Activated naive CD4-positive, alpha-beta T cell treated with anti-CD3 and anti-CD28 coated beads, Interleukin-2, amount 50 U/mL, for 72 hours (primary cell): ENCODE measurements at places on chromosomes 12 and 14. TPM values are rescaled to one million over a fixed set of nuclear protein-coding genes. Genes with fewer than 3 reads are reported as not detected.
A peak's percentile ranks its signal among the peaks of the same experiment; 100 is the strongest.

The P3H3 gene
- 0.82 TPM for total RNA-seq

The GPR162 gene
- 0.46 TPM for total RNA-seq

DNA sequence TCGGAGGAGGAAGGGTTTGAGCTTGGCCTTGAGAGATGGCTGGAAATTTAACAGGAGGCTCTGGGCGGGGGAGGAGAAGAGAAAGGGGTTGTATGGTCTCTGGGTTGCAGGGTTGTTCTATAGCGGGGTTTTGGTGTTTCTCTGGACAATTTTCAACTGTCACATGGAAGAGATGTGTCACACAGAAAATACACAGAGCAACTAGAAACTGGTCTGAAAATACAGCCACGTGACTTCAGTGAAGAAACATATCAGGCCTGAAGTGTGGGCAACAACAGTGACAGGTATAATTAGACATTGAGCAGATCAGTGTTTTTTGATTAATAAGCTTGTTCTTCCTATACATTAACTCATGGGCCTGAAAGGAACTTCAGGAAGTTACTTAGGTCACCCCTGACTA lies 205.3 kb upstream of the HMGA2 start:
- no peak for DNase-seq

DNA sequence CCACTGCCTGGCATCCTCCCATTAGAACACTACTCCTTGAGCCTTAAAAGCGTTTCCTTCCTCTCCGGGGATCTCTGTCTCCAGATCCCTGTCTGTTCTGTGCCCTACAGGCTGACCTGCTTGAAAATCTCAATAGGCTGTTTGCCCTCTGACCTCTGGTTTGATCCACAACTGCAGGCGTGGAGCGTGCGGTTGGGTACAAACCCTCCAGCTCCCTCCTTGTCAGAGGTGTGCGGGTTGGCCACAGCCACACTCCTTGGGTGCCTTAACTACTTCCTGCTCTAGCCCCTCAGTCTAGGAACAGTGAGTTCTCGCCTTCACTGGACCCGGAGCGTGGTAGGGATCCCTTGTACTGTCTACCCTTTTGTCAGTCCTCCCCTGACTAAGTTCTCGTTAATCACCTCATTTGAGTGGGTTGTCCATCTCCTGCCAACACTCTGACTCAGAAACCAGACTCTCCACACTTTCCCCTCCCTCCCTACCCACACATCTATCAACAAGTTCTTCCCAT lies 33.1 kb downstream of the CMKLR1 start:
- no peak for DNase-seq

DNA sequence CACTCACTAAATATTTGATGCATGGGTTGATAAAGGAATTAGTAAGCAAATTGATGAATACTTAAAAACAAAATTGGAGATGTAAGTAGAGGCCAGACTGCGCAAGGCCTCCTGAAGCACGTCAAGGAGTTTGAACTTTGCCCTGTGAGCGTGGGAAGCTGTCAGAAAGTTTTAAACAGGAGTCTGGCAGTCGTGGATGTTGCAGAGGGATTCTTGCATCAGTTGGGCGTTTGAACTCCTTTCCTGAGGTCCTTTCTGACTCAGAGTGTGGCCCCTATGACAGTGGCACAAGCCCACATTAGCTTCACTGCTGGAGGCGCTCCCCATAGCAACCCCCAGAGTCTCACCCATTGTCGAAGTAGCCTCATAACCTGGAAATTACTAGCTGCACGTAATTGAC lies 17.9 kb upstream of the IL22 start:
- no peak for DNase-seq

- DNase-seq, result no peak
Measured at GRCh38 chr12:40575987-40576386, 116.3 kb upstream of the CNTN1 start.

DNA sequence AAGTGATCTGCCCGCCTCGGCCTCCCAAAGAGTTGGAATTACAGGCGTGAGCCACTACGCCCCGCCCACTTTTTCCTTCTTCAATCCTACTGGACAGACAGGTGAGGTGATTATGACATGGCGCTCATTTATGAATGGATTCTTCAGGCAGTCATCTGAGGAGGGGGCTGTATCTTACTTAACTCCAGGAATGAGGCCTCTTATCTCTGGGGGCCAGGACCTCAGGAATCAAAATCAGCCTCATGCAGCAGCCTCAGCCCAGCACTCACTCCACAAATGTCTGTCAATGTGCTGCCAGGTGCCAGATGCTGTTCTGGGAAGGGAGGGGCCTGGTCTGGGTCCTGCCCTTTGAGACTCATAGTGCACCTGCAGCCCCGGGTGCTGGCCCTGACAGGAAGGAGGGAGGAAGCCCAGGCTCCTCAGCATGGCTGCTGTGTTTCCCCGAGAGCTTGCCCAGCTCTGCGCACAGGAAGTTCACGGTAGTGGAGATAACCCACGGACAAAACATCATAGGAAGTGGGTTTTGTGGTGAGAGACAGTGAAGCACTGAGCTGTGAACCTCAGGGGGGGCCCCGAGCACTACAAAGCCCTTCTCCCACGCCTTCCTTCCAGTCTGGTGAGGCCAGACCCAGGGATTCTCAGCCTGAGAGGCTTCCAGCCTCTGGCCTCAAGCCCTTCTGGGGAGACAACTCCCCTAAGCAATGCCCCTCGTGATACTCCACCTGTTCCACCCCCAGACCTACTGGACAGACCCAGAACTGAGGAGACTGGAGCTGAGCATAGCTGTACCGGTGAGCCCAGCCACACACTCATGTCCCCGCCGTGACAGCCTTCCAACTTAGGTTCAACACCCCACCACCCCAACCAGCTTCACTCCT lies 22.3 kb downstream of the GALNT6 start:
- peak; percentile 94 for DNase-seq

The PTPRO gene
- total RNA-seq, result 2.4 TPM

The P2RX2 gene
- not detected for total RNA-seq

The A2ML1 gene
- not detected for total RNA-seq

DNA sequence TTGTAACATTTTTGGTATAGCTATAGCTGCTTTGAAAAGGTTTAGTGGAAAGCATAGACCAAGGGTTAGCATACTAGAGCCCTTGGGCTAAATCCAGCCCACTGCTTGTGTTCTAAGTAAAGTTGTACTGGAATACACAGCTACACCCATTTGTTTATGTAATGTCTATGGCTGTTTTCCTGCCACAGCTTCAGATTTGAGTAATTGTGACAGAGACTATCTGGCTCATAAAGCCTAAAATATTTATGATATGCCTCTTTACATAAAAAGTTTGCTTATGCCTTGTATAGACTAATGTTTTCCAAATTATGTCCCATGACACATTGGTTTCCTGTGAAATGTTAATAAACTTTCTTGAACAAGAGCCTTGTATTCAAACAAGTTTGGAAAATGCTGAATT lies 234.8 kb upstream of the ATP2B1 start:
- DNase-seq, result no peak

- DNase-seq, result no peak
Measured at GRCh38 chr12:132724506-132725241, 14.0 kb downstream of the PGAM5 start.

GRCh38 chr12:89278862-89279261 lies 73.4 kb downstream of the DUSP6 start:
- DNase-seq, result no peak

The LBHD2 gene
- total RNA-seq, result not detected

GRCh38 chr14:93725002-93725582 lies 63.2 kb downstream of the PRIMA1 start:
- DNase-seq, result no peak

GRCh38 chr14:95346820-95347219 lies 27.1 kb upstream of the CLMN start:
- no peak for DNase-seq

The RPGRIP1 gene
- total RNA-seq, result not detected

DNA sequence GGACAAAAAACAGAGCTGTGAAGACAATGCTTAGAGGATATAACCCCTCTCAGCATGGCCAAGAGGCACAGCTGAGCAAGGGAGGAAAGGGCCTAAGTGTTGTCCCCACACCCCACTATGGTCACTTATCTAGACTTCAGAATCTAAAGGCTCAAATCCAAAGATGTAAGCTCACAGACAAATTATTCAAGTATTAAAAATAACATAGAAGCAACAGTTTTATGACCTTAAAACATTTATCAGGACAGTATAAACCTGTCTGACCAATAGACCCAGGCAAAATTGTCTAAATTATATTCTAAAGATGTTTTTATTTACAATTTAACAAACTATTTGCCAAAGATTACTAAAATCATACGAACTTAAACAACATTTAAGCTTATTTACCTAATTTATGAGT lies 28.1 kb upstream of the PRICKLE1 start:
- no peak for DNase-seq

GRCh38 chr12:123151457-123152454 lies 866 bp upstream of the PITPNM2 start:
- DNase-seq, result no peak

- no peak for DNase-seq
Measured at GRCh38 chr12:47805417-47805816, 14.3 kb downstream of the HDAC7 start.

DNA sequence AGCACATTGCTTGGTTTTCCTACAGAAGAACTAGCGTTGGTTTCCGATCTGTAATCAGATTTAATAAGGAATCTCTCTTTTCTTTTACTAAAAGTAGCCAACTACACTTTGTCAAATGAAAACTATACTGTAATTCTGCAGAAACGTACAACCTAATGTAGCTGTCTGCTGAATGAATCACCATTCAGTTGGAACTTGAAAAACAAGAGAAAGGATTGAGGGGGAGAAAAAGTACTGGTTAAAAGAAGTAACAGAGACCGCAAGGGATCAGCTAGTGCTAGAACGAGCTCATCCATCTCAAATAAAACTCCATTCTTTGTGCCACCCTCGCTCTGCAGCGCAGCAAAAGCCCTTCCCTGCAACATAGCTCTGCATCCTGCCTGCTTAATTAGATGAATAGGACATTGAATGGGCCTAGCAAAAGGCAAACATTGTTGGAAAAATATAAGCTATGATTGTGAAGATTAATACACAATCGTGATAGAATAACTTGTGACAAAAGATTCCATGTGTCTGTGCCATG lies 2.6 kb downstream of the GARIN2 start:
- DNase-seq, result no peak

The MAPK1IP1L gene
- 101 TPM for total RNA-seq

DNA sequence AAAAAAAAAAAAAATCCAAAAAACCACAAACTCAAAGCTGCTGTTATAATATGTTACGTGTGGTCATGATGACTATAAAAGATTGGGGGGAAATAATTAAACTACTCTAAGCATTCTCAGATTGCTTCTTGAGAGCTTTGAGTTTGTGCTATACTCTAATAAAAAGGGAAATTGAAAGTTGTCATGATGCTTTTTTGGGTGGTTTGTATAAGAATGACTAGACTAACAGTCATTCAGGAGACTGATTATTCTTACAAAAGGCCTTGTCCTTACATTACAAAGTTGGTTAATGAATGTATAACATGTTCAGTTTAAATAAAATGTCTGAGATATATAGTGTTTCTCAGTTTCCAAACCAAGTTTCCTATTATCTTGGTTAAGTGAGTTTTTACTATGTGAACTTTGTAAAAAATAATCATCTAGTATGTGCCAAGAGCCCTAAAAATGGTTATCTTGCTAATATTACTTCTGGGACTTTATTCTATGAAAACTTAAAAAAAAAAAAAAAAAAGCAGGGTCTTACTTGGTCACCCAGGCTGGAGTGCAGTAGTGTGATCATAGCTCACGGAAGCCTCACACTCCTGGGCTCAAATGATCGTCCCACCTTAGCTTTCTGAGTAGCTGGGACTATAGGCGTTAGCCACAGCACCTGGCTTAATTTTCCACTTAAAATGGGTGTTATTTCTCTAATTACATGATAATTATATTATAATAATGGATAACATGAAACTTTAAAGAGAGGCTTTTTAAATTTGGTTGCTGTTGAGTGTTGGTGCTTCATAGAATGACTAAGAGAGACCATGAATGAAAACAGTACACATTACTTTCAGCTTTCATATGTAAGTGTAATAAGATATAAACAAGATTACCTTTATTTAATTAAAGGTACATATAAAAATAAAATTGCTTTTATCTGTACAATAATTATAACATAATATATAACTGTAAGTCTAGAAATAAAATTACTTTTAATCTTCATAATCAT lies 459.6 kb upstream of the RGS6 start:
- no peak for DNase-seq

GRCh38 chr14:57866199-57866705 lies 360 bp upstream of the SLC35F4 start:
- DNase-seq, result no peak

The IGFBP6 gene
- total RNA-seq, result 3.6 TPM

DNA sequence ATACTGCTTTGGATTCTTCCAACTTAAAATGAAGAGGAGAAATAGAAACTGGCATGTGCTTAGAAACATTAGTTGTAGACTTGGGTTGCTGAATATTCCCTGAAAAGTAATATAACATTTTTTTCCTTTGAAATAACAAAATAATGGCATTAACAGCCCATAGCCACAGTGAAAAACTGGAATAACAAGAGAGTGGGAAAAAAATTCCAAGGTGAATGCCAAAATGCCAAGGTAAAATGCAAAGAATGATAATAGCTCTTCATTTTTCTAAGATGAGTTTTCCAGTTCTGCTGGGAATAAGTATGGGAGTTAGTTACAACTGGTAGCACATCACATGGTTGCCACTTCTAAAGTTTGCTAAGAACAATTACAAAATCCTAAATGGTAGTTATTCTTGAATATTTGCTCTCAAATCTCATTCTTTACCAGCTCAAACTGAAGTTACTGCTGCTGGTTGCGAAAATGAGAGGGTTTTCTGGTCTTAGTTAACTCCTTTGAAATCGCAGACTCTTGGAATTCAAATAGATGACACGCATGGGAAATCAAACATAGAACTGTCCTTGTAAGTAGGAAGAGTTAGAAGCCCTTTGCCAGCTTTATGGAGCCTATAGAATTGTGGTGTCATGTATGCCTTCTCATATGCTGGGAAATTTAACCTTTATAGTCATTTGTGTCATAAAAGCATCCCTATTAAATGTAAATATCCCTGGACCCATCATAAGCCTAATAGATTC lies 165.0 kb upstream of the DCN start:
- no peak for DNase-seq

- no peak for DNase-seq
Measured at GRCh38 chr14:50049703-50050570, 66.4 kb downstream of the VCPKMT start.

- DNase-seq, result peak; percentile 8
Measured at GRCh38 chr14:51304438-51304837, 64.4 kb downstream of the TMX1 start.
